DMS53 (cell line): ENCODE measurements at places on chromosomes 1 and 21.
A peak's percentile ranks its signal among the peaks of the same experiment; 100 is the strongest.

DNA sequence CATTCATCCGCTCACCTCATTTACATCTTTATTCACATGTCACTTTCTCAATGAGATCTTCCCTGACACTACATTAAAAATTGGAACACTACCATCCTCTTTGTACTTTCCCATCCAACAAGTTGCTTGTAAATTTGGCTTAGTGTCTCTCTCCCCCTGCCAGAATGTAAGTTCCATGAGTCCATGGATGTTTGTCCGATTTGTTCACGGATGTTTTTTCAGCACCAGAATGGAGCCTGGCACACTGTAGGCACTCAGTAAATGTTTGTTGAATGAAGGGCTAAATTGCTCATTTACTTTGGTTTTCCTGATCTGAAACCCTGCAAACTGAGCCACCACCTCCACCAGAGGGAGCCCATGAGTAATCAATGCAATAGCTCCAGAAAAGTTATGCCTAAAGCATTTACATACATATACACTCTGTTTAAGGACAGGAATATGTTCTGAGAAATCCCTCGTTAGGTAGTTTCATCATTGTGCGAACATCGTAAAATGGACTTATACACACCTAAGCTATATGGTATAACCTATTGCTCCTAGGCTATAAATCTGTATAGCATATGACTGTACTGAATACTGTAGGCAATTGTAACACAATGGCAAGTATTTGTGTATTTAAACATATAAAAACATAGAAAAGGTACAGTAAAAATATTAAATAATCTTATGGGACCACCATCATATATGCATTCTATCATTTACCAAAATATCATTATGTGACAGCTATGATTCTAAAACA is 2.8 kb upstream of the EYA3 start:
- DNase-seq = peak; percentile 84

DNA sequence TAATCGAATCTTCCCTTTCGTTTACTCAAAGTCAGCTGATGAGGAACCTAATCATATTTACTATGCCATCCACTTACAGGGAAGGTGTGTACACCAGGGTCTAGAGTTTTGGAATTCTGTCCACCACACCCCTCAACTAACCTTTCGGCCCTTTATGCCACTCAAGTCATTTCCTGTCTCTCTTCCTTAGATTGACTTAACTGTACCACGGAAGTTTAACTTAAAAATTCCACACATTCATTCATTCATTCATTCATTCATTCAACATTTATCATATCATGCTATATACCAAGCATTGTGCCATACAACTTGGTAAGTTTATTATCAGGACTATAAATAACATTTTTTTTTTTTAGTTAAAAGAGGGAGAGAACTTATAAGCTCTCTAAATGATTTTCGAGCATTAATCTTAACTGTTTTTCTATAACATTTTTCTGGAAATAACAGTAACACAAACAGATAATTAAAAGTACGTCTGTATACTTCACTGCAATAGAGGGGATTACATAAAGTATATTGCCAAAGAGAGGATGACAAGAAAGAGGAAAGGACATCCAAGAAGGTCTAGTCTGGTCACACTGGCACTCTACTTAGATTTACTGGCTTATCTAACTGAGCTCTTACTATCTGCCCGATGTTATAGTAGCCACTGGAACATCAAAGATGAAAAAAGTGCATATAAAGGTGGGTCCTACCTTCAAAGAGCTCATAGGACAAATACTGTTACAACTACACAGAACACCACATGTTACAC is 243.7 kb downstream of the PBX1 start:
- no peak for DNase-seq

GRCh38 chr21:44950351-44950750 is 10.5 kb downstream of the SLX9 start:
- DNase-seq = no peak

DNA sequence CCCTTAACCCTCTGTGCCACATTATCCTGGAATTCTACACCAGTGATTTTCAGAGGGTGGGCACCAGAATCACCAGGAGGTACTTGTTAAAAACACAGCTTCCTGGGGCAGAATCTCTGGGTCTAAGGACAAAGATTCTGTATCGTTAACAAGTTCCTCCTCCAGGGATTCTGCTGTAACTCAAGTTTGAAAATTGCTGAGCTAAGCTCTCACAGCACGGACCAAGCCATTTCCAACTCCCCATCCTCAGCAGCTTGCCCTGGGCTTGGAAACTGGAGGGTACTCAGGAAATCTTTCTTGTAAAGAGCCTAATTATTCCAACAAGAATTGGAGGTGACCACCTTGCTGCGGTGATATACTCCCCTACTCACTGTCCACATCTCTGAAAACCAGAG is 48.8 kb downstream of the TMCO4 start:
- DNase-seq = no peak

DNA sequence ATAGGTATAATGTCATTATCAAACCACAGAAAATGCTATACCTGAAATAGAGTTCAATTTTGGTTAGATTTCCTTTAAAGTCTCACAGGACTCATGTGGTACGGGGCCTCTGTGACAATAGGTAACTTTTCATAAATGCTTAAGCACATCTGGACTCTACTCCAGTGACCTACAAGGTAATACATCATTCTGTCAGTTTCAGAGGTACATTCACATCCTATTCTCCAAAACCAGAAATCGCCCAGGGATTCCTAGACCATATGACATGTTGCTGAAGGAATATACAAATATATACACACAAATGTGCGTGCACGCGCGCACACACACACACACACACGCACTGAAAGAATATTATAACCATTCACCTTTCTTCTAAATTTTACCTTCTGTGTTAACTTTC is 311.8 kb downstream of the SMYD3 start:
- no peak for DNase-seq

DNA sequence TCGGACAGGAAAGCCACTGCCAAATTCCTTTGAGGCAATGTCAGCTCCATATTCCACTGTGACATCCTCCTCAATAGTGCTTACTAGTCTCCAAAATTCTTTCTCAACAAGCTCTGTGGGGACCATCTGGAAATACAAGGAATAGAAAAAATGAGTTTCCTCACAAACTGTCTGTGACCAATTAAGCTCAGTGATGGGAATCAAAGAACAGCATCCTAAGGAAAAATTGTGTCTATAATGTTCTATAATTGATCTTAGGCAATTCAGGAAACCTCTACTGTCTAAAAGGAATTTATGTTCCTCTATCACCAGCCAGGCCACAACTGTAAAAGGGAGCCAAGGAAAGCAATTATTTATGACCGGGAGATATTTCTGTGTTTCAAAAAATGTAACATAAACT is 46.1 kb upstream of the SYT2 start:
- DNase-seq = no peak

DNA sequence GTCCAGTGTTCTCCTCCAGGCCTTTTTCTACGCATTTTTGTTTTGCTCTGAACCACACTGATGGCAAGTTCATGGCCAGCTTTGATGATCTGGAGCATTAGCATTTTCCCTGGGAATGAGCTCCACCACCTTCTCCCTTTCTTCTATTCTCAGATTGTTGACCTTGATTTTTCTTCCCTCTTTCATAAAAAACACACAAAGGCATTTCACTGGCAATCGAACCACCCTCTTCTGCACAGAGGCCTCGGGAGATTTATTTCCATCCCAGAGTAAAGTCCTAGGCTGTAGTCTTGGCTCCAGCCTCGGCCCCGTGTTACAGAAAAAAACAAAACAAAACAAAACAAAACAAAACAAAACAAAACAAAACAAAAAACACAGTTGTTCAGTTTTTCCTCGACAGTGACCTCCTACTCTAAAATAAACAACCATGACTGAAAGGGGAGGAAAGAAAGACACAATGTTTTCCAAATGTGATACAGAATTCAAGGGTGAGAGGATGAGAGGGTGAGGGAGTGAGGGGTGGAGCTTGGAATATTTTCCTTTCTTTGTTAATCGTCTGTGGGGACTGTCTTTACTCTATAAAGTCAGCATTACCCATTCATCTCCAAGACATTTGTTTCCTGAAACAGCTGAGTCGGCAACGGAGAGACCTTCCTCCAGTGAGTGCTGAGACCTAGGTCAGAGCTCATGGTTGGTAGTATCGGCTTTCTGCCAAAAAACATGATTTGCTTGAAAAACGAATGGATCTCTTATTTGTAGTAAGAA is 29.8 kb upstream of the RNF186 start:
- DNase-seq = no peak

DNA sequence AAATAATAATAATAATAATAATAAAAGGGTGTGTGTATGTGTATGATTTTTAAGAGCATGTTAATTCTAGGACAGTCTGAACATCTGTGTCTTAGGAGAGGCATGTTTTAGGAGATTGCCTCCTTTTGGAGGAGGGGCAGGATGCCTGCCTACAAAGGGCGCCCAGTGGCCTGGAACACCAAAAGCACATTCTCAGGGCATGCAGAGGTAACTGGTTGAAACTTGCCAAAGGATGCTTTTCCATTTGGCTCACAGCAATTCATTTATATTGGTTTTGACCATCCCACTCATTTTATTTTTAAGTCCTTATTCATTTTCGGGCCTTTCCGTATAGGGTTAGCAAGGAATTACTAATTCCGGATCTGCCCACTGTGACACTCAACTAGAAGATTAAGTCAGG is 21.1 kb upstream of the LAMC2 start:
- DNase-seq = no peak

DNA sequence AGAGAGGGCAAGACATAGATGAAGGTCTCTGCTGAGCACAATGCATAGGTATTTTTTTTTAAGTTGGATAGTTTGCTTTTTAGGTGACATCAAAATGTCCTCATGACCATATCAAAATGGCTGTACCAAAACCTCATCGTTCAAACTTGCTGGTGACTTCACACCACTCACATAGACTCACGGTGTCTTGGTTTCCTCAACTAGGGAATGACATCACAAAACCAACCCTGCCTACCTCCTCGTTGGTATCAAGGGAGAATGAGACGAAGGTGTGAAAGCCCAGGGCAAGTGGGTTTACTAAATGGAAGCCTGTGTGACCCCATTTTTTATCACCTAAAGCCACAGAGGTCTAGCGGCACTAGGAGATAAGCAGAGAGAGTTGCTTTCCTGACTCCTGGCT is 1.6 kb downstream of the PIGR start:
- DNase-seq = no peak

- peak; percentile 63 for DNase-seq
Observed at GRCh38 chr1:5551274-5551975, 440.8 kb downstream of the NPHP4 start.

DNA sequence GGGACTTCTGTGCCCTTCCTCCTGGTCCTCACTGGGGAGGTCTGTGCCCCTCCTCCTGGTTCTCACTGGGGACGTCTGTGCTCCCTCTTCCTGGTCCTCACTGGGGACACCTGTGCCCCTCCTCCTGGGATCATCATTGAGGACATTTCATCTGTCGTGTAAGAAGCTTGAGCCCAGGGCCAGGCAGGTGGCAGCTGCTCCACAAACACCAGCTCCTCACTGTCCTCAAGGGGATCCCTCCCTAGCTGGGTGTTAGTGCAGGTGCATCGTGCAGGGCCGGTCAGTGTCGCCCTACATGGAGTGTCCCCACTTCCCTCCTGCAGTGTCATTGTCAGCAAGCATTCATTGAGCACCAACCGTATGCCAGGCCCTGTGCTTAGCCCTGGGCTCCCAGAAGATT is 312.7 kb downstream of the PTPRU start:
- DNase-seq = peak; percentile 9

DNA sequence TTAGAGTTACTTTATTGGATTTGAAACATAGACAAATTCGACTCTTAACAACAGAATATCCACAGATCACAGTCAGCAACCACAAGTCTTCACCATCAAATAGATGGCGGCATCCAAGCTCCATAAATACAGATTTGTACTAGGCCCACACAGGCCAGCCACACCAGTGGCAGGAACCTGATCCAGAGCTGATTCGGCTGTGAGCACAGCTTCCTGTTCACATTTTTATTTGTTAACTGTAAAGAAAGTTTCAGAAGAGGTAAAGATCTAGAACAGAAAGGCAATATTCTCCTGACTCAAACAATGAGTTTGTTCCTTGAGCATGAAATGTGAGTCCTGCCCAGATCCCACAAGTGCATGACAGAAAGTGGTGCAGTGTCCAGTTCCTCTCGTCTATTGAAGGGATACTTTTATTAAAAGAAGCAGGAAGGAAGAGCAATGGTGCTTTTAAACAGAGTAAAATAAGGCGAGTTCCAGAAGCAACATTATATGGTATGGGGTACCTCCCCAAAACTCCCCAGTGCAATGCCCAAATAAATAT is 205.8 kb downstream of the SLC45A1 start:
- no peak for DNase-seq

DNA sequence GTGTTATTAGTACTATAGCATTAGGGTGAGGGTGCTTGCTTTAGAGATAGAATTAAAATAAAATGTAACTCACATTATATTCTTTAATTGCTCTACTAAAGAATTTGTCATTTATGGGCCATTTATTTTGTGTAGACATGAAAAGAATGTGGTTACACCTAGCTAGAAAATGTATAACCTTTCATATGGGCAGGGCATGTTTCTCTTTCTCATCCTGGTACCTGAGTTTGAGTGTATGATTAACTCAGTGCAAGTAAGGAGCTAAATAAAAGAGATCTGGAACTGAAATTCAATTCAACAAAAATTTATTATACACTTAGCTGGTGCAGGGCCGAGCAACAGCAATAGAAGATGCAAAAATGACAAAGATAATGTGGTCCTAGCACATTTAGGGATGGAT is 47.4 kb downstream of the MAP3K7CL start:
- no peak for DNase-seq

DNA sequence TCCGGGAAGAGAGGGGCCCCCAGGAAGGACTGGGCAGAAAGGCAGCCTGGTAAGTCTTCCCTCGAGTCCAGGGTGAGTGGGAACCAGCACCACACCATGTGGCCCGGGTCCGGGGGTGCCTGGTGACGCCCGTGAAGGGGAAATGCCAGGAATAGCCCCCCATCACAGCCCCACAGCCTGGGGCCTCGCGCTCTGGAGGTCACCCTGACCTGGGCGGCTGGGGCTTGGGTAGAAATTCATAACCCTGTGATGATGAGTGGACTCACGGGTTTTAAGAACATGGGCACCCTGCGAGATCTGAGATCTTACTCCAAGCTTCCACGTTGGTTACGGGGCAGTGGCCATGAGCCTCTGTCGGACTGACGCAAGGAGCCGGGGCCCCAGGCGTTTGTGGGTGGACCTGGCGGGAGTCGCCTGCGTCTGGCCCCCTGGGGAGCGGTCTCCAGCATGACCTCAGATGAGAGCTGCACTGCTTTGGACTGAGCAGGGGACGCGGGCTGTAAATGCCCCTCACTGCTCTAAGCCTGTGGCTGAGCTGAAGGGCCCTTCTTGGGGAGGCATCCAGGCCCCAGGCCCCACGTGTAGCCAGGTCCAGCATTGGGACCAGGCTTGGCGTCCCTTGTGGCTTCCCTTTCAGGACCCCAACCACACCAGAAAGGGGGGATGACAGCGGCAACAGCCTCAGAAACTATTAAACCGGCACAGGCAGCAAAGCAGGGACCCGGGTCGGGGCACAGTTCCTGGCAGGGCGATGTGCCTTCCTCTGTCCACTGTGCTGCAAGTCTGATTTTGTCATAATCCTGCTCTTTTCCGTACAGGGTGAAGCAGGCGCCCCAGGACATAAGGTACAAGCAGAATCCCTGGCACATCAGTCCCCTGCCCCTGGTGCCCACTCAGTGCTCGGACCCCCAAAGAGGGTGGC is 60.0 kb downstream of the SLC19A1 start:
- no peak for DNase-seq

GRCh38 chr1:16421201-16421600 is 16.0 kb downstream of the SPATA21 start:
- no peak for DNase-seq
